ENCODE measurements at places on chromosomes 16 and 17.

- DNase-seq, result no peak
Observed at GRCh38 chr16:87438611-87438985, 46.5 kb downstream of the MAP1LC3B start.

DNA sequence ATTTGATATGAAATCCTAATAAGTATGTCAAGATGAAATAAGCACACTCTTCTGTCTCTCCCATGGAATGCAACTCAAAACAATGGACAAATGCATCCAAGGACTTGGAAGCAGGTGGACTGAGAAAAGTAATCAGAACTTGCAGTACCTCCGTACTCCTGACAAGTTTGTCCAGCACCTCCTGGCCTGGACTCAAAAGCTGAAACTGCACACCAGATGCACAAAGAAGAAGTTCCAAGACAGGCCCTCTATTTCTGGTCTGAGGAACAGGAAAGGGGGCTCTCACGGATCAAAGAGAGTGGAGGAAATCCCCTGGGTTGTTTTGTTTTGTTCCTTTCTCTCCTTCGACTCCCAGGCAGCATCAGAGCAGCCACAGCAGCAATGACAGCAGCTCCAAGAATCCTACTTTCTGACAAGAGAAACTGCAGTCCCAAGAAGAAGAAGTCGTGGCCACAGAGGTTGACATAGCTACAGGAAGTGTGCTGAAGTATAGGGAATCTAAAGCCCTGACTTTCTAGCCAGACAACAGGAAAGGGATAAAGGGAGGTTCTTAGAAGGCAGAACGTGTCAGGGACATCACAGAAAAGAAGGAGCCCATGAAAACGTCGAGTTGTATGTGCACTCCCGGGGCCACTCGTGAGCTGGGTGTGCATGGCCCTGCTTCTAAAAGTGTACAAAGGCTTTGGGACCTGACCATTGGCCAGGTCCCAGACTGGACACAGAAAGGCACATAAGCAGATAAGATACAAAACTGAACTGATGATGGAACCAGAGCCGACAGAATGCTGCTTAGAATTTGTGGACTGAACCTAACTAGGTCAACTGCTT lies 29.3 kb downstream of the AKAP10 start:
- DNase-seq, result no peak

- no peak for DNase-seq
Observed at GRCh38 chr16:25027781-25028180, 12.6 kb upstream of the ARHGAP17 start.

GRCh38 chr16:24988593-24989338 lies 26.4 kb downstream of the ARHGAP17 start:
- peak; percentile 34 for DNase-seq

DNA sequence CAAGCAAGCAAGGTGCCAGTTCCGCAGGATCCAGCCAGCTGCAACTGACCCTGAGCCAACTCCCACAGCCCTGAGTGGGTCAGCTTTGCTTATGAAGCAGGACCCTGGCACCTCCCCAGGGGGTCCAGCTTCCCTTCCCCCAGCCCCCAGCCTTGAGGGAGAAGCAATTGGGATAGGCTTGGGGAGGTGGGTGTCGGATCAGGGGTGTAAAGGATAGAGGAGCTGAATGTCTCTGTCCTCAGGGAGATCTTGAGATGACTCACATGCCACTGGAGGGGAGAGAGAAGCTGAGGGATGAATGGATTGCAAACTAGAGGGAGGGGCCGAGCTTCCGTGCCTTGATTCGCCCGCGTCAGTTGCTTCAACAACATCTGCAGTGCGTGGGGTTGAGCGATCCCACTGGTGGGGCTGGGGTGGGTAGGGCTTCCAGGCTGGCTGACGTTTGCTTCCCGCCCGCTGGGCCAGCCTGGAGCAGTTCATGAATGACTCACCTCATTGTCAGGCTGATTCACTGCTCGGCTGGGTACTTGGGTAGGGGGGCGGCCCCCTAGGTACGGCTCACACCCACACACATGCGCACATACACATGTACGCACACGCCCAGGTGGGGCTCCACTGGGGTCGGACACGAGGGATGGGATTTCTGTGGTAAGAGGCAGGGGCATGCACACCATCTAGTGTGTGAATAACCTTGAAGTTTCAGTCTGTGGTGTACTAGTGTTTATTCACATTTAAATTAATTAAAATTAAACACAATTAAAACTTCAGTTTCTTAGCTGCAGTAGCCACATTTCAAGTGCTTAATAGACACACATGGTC lies 3.6 kb upstream of the HROB start:
- DNase-seq, result peak; percentile 88

DNA sequence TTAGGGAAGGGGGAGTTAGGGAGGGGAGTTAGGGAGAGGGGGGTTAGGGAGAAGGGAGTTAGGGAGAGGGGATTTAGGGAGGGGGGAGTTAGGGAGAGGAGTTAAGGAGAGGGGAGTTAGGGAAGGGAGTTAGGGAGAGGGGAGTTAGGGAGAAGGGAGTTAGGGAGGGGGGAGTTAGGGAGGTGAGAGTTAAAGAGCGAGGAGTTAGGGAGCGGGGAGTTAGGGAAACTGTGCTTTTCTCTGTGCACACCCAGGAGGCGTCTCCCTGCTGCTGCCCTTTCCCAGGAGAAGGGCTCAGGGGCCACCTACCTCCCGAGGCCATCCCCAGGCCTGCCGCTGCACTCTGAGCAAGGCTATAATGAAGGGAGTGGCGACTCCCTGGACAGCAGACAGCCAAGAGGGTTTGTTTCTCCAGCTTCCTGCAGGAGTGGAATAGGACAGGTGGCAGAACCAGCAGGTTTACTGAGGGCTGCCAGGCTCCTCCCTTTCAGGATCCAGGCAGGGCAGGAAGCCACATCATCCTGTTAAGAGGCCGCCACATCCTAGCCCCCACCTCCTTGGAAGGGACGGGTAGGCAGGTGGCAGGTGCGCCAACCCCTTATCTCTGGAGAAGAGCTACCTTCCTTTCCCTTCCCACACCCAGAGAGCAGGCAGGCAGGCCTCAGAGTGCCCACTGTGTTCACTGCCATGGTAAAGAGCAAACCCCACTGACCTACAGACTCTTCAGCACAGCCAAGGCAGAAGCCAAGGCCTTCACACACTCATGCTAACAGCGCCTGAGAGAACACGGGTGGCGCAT lies 4.3 kb downstream of the CANT1 start:
- peak; percentile 10 for DNase-seq

DNA sequence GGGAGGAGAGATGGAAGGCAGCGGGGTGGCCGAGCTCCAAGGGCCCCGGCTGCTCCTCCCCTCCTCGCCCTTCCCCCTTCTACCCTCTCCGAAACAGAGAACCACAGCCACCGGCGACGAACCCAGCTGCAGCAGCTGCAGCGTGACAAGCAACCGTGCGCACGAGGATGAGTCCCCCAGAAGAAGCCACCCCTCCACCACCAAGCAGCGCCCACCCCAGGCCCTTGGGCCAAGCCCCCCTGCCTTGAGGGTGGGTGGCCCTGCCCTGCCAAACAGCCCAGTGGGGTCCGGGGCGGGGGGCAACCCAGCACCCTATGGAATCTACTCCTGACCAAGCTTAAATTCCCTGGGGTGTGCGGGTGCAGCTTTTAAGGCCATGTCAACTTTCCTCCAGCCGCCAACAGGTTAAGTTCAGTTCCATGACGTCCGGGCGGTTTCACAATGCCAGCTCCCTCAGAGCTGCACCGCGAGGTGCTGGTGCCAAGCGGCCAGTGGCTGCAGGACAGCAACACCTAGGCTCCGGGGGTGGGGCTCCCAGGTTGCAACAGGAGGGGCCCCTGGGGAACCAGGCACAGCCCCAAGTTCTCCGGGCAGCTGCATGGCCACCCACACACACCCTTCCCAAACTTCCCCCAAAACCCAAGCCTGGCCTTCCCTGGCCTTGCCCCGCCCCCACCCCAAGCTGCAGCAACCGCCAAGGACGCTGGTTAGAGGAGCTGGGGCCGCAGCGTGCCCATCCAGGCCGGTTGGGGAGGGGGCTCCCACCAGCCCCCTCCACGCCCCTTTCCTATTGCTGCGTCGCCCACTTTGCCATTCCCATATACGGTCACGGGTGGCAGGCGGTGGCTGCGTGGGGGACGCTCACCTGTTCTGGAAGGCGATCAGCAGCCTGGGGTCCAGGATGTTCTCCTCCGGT lies 2.0 kb downstream of the CBX4 start:
- DNase-seq, result no peak

- DNase-seq, result peak; percentile 48
Observed at GRCh38 chr16:29809850-29810698, 1.9 kb upstream of the PRRT2 start.

GRCh38 chr17:82765371-82765770 lies 13.5 kb downstream of the TBCD start:
- DNase-seq, result no peak

DNA sequence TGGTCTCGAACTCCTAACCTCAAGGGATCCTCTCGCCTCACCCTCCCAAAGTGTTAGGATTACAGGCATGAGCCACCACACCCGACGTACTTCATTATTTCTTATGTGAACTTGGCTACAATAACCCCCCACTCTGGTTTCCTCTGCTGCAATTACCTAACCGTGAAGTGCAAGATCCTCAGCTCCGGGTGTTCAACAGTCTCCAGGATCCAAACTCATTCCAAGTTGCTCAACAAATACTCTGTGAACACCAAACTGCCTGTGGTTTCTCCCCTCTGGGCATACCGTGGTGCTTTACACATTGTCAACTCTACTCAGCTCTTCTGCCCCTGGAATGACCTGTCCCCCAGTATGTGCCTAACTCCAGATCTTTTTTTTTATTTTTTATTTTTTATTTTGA lies 6.8 kb upstream of the SULT1A1 start:
- no peak for DNase-seq

DNA sequence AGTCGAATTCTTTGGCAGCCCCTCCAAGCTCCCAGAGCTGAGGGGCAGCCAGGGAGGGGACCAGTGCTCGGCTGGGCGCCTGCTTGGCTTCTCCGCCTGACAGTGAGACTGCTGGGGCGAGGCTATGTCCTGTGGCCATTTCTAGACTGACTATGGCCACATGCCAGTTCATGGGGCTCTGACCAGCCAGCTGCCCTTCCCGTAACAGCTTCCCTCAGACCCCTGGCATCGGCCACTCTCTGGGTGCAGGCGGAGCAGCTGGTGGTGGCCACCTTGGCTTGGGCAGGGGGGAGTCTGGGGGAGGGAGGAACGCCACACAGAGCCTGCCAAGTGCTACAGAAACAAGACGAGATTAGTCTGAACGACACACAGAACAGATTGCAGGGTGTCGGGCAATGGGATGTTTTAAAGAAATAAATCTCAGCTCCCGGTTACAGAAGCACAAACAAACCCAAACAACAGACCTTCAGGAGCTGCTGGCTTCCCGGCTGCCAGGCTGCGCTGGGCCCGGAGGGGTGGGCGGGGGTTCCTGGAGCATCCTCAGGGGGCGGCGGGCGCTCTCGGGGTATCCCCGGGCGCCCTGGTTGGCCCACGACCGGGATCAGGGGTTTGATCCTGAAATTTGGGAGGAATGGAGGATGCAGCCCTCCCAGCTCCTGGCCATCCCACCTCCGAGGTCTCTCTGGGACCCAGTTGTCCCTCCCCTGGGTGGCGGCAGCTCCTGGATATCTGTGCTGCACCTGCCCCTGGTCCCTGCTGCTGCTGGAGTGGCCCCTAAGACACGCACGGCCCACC lies 34.5 kb downstream of the TBC1D16 start:
- DNase-seq, result no peak

GRCh38 chr17:34930283-34930682 lies 31.0 kb downstream of the CCT6B start:
- DNase-seq, result no peak

DNA sequence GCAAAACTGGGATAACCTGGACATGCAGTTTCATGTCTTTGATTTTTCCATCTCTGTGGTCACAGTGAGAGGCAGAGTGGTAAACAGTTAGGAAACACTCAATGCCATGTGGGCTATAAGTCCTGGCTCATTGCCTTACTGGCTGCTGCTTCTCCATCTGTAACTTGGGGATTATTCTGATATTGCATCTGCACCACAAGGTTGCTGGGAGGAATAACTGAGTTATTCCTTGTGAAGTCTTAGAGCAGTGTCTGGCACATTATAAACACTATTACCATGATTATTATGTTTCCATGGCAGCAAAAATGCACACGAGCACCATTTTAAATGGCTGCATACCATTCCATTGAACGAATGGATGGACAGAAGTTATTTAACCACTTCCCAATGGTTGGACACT lies 111.7 kb upstream of the CDH5 start:
- DNase-seq, result no peak

DNA sequence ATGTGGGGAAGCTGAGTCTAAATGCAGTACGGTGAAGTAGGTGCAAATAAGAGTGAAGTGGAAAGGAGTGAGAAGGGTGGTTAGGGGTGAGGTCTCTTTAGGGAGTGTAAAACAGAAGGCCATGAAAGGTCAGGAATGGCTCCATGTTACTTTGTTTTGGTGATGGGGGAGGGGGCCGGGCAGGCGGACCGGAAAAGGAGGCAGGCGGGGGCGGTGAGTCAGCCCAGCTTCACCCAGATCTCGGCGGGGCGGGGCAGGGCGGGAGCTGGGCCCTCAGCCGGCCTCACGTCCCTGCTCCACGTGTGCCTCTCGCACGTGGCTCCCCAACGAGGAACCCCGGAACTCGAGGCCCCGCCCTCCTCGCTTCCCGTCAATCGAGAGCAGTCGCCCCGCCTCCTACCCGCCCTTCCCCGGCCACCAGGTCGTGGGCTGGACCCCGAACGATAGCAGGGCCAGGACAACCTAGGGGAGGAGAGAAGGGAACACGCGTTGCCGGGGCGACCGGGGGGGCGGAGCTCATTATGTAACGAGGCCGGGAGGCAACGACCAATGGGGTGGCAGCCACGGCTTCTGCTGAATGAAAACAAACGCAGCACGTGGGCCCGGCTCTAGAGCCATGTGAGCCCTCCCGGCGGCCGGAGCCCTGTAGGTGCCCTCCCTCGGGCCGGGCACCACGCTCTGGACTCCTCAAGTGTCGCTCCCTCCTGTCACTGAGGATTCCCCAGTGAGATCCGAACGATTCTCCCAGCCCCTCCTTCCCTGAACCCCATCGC lies 1.4 kb downstream of the NR1D1 start:
- peak; percentile 100 for DNase-seq

Data from uterus (tissue), 4 donors.